Activated T-helper 1 cell treated with anti-CD3 and anti-CD28 coated beads, Interleukin-12 subunit alpha, Interleukin-12 subunit beta, Interleukin-2, Interleukin-4 antibody, amounts not matched to agents 30 ng/mL and 10 ng/mL and 1 ng/mL, durations not matched to agents 14 hours and 24 hours and 36 hours (primary cell): ENCODE measurements at places on chromosomes 12 and 14. TPM values are rescaled to one million over a fixed set of nuclear protein-coding genes. Genes with fewer than 3 reads are reported as not detected.

CRIP2 gene
- total RNA-seq: not detected in 2 replicates

GALNT16 gene
- 0.02 and 0.05 TPM in 2 replicates for total RNA-seq

GUCY2C gene
- total RNA-seq: not detected in 2 replicates

IFNG-AS1 gene
- total RNA-seq: 0.41 and 0.83 TPM in 2 replicates

SPX gene
- 0.49 and 1.0 TPM in 2 replicates for total RNA-seq

PPP1CC gene
- total RNA-seq: 449 and 469 TPM in 2 replicates

KRT1 gene
- total RNA-seq: not detected in 2 replicates

PLEKHD1 gene
- 0.07 TPM in 1 of 2 replicates, not detected in the other for total RNA-seq

AICDA gene
- not detected in 2 replicates for total RNA-seq

- no peaks in the 10 kb centered on the region for H3K36me3 ChIP-seq
- peaks cover 3% of the 10 kb centered on the region for H3K27me3 ChIP-seq
- H3K4me1 ChIP-seq: peaks cover 10% of the 10 kb centered on the region
- no peak overlapping the region for H3K4me3 ChIP-seq
- no peak for DNase-seq
Measured at GRCh38 chr14:63745272-63745671, 17.4 kb upstream of the SGPP1 start.

- peaks cover 13% of the 10 kb centered on the region for H3K4me1 ChIP-seq
- no peak for DNase-seq
- no peak overlapping the region for H3K27ac ChIP-seq
- H3K4me3 ChIP-seq: no peak overlapping the region
Measured at GRCh38 chr12:4438834-4439596, 6.6 kb downstream of the FGF6 start.

DNA sequence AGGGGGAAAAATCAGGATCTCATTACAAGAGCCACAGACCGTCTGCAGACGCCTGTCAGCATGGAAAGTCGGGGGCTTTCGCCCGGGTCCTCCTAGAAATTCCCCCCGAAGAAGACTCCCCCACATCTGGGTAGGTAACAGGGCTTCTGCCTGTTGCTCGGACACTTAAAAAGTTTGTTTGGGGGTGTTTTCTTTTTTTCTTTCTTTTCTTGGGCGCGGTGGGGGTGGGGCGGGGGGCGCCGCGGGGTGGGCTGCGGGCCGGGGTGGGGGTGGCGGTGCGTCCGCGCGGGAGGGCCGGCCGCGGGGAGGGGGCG is 358 bp downstream of the ELK3 start:
- H3K27me3 ChIP-seq: no peaks in the 10 kb centered on the region
- H3K27ac ChIP-seq: peak overlapping the region; percentile 97
- DNase-seq: no peak

DNA sequence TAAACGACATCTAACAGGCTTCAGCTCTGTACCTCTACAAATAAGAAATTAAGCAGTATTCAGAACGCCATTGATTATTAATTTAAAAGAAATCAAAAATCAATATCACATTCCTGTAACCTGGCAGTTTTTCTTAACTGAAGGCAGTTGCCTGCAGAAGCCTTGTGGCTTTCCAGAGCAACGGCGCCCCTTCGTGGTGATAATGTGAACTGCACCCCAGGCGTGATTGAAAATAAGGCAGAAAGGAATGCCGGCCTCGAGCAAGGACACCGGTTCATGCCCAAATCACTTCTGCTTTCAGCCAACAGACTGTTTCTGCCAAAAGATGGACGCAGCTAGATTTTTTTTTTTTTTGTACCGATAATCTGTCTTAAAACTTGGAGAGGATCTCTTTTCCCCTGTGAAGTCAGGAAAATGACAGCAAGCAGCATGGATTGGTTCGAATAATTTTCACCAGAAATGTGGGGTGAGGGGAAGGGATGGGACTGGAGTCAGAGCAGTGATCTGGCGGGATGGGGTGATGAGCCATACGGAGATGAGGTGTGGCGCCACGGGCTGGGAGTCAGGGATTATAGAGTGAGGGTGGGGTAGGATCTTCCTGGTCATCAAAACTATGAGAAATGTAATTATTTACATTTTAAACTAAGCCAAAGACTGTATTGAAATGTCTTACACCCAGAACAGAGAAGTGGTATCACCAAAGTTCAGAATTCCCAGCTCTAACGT is 473.0 kb downstream of the DPF3 start:
- H3K4me1 ChIP-seq: peaks cover 27% of the 10 kb centered on the region
- H3K4me3 ChIP-seq: no peak overlapping the region
- H3K27ac ChIP-seq: peak overlapping the region; percentile 58

DNA sequence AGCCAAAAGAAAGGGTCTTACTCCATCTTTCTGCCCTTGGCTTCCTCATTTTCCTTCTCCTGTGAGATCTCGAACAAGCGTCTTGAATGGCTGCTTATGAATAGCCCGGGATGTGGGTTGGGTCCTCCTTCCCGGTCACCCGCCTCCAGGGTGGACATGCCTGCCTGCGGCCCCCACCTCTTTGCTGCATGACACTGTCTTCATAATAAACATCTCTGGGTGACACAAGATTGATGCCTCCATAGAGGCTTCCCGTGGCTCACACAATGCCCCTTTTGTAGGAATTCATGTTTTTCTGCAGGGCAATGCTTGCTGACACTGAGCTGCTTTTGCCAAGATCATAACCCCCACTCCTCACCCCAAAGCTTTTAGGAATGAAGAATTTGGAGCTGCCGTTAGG is 125.9 kb downstream of the ZNF664 start:
- H3K27me3 ChIP-seq: no peaks in the 10 kb centered on the region
- no peak overlapping the region for H3K27ac ChIP-seq
- H3K36me3 ChIP-seq: no peaks in the 10 kb centered on the region
- no peak for DNase-seq
- no peak overlapping the region for H3K4me3 ChIP-seq

DNA sequence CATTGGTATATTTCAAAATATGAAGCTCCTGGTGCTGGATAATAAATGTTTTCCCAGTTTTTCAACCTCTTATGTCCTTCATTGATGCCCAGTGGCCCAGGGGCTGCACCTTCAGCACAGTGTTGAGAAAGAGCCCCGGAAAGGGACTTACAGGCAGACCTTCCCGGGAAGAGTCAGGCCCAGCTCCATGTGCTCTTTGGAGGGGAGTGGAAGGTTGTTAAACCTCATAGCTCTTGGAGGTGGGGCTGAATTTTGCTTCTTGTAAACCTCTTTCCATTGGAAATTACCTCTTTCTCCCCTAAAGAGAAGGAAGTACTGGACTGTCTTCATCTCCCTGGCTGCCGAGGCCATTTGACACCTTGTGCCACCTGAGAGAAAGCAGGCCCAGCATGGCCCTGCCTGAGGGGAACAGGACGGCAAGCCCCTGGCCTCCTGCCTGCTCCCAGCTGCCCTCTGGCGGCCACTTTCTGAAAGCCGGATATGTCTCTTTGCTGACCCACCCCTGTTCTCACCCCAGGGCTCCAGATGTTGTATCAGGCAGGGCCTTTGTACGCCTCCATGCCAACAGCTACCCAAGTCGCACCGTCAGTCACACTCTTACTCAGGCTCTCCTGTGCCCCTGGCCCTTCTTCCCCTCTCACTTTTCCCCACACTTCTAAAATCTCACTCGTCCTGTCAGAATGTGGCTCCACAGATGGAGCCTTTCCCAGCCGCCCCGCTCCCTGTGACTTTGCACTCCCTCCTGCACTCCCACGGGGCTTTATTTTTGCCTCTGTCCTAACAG is 43.0 kb downstream of the EVL start:
- H3K27ac ChIP-seq: peak overlapping the region; percentile 93
- peaks cover 76% of the 10 kb centered on the region for H3K4me1 ChIP-seq
- peaks cover 60% of the 10 kb centered on the region for H3K36me3 ChIP-seq
- DNase-seq: peak; percentile 74
- peak overlapping the region; percentile 47 for H3K4me3 ChIP-seq

- H3K4me1 ChIP-seq: no peaks in the 10 kb centered on the region
- no peak for DNase-seq
- H3K27ac ChIP-seq: no peak overlapping the region
- H3K36me3 ChIP-seq: no peaks in the 10 kb centered on the region
Measured at GRCh38 chr14:95299271-95299670, 20.4 kb downstream of the CLMN start.

- peaks cover 59% of the 10 kb centered on the region for H3K36me3 ChIP-seq
- H3K4me3 ChIP-seq: peak overlapping the region; percentile 94
- peak overlapping the region; percentile 90 for H3K27ac ChIP-seq
- H3K27me3 ChIP-seq: peaks cover 2% of the 10 kb centered on the region
- peaks cover 62% of the 10 kb centered on the region for H3K4me1 ChIP-seq
Measured at GRCh38 chr12:92144631-92145480, 790 bp downstream of the BTG1 start.

GRCh38 chr12:15596174-15596573 is 193.0 kb downstream of the EPS8 start:
- no peak for DNase-seq
- peaks cover 2% of the 10 kb centered on the region for H3K36me3 ChIP-seq
- peaks cover 2% of the 10 kb centered on the region for H3K27me3 ChIP-seq
- H3K27ac ChIP-seq: no peak overlapping the region
- H3K4me1 ChIP-seq: no peaks in the 10 kb centered on the region

GRCh38 chr12:58465418-58465817 is 454.9 kb downstream of the LRIG3 start:
- no peak for DNase-seq
- no peak overlapping the region for H3K4me3 ChIP-seq
- H3K27ac ChIP-seq: no peak overlapping the region
- H3K27me3 ChIP-seq: peaks cover 4% of the 10 kb centered on the region
- no peaks in the 10 kb centered on the region for H3K36me3 ChIP-seq
- no peaks in the 10 kb centered on the region for H3K4me1 ChIP-seq

DNA sequence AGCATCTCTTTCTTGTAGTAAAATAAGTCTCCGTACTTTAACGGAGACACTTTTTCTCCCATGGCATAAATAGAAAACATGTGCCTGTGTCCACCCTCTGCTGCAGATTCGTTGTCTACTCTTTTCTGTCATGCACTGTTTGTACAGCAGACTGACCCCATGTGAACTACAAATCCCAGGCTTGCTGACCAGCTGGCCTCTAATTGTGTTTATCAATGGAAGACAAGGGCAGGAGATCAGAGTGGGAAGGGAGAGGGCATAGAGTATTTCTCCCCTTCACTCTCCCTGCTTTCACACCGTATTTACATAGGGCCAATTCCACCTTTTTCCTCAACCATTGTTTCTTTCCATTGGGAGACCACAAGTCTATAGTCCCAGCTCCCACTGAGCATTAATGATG is 31.0 kb upstream of the TMTC2 start:
- no peaks in the 10 kb centered on the region for H3K36me3 ChIP-seq
- H3K4me3 ChIP-seq: no peak overlapping the region
- H3K27me3 ChIP-seq: peaks cover 5% of the 10 kb centered on the region
- no peak overlapping the region for H3K27ac ChIP-seq
- peaks cover 9% of the 10 kb centered on the region for H3K4me1 ChIP-seq

GRCh38 chr14:20379743-20380142 is 33.6 kb downstream of the TEP1 start:
- no peak overlapping the region for H3K4me3 ChIP-seq
- H3K36me3 ChIP-seq: peaks cover 58% of the 10 kb centered on the region
- no peak overlapping the region for H3K27ac ChIP-seq
- H3K4me1 ChIP-seq: no peaks in the 10 kb centered on the region

- H3K4me3 ChIP-seq: no peak overlapping the region
- peaks cover 26% of the 10 kb centered on the region for H3K4me1 ChIP-seq
- H3K27ac ChIP-seq: no peak overlapping the region
- DNase-seq: no peak
- H3K36me3 ChIP-seq: no peaks in the 10 kb centered on the region
Measured at GRCh38 chr12:1794440-1795090, 25.8 kb upstream of the LRTM2 start.

DNA sequence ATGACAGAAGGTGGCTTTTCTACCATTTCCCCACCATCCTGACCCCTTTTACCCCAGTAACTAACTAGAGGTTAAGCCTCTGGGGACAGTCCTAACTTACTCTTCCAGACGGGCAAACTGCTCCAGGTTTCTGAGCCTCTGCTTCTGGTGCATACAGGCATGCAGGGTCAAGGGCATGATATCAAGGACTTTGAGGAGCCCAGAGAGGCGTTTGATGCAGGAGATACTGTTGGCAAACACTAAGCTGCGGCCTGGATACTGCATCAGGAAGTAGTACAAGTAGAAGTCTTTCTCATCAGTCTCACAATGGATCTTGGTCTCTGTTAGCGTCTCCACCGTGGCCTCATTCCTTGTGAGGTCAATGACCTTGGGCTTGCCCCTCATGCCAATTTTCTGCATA is 21.0 kb downstream of the DDX24 start:
- peaks cover 44% of the 10 kb centered on the region for H3K36me3 ChIP-seq
- no peaks in the 10 kb centered on the region for H3K27me3 ChIP-seq
- peaks cover 65% of the 10 kb centered on the region for H3K4me1 ChIP-seq
- no peak overlapping the region for H3K27ac ChIP-seq
- H3K4me3 ChIP-seq: no peak overlapping the region

DNA sequence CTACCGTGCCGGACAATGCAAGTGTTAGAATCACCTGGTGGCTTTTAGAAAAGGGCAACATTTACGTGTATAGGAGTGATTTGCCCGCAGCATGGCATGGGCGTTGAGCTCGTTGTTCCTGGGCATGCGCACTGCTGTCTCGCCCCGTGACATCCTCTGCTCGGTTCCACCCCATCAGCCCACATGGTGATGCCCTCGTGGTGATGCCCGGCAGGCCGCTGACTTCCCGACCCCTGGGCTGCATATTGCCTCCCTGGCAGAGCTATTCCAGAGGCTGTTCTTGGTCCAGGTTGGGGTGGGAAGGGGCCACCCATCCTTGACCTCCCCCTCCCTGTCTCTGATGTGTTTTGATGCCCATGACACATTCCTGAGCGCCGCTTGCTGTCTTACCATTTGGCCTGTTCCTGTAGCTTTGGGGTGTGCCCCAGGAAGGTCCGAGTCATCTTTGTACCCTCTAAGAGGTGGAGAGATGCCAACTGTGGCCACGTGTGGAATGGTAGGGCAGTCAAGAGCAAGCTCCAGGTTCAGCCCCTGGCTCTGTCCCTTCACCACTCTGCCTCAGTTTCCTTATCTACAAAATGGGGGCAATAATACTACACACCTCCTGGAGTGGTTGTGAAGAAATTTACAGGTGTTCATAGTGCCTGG is 4.8 kb downstream of the HIP1R start:
- peaks cover 17% of the 10 kb centered on the region for H3K4me1 ChIP-seq
- no peak overlapping the region for H3K27ac ChIP-seq
- no peak overlapping the region for H3K4me3 ChIP-seq
- peaks cover 8% of the 10 kb centered on the region for H3K27me3 ChIP-seq

DNA sequence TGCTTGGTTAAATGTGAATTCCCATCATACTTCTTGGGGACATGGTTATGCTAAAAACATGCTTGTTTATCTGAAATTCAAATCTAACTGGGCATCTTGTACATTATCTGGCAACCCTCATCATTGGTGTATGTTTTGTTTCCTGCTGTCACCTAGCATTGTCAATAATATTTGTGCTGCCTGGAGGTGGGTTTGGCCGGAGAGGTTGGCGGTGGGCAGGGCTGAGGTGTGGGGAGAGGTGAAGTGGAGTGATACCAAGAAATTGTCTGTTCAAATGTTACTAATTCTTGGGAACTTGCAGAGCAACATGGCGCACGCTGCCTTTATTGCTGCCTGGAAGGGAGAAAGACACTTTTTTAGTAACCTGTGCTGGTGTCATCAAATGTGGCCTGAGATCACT is 280.5 kb downstream of the VRK1 start:
- no peak for DNase-seq
- no peaks in the 10 kb centered on the region for H3K36me3 ChIP-seq
- H3K4me3 ChIP-seq: no peak overlapping the region
- H3K4me1 ChIP-seq: no peaks in the 10 kb centered on the region
- peaks cover 11% of the 10 kb centered on the region for H3K27me3 ChIP-seq

- H3K27me3 ChIP-seq: no peaks in the 10 kb centered on the region
- H3K4me3 ChIP-seq: peak overlapping the region; percentile 85
- peaks cover 4% of the 10 kb centered on the region for H3K36me3 ChIP-seq
- peak overlapping the region; percentile 79 for H3K27ac ChIP-seq
- peaks cover 16% of the 10 kb centered on the region for H3K4me1 ChIP-seq
Measured at GRCh38 chr12:106358396-106359241, 1.1 kb downstream of the POLR3B start.

- no peak for DNase-seq
- no peak overlapping the region for H3K4me3 ChIP-seq
- no peak overlapping the region for H3K27ac ChIP-seq
- peaks cover 75% of the 10 kb centered on the region for H3K36me3 ChIP-seq
Measured at GRCh38 chr14:100362311-100362927, 39.3 kb downstream of the SLC25A47 start.
